ENCODE measurements at places on chromosomes 6 and 20.

DNA sequence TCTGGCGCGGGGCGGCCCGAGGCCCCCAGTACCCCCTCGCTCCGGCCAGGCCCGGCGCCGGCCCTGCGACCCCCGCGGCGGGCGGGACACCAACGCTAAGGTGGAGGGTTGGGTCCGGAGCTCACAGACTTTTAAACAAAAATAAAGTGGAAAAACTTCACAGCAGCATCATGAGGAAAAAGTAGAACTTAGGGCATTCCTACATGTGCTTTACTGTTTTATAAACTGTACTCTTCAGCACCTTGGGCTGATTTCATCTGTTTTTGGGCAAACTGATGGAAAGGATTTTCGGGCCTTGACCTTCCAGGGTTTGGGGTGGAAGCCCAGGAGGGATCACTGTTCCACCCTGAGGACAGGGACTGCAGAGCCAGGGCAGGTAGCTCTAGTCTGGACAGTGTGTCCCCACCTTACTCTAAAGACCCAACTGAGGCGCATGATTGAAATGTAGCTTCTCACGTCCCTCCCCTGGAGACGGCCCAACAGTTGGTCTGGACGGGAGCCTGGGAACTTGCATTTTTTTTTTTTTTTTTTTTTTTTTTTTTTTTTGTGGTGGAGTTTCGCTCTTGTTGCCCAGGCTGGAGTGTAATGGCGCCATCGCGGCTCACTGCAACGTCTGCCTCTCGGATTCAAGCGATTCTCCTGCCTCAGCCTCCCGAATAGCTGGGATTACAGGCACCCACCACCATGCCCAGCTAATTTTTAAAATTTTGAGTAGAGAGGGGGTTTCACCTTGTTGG lies 740 bp downstream of the NELFCD start:
- no peak for DNase-seq

DNA sequence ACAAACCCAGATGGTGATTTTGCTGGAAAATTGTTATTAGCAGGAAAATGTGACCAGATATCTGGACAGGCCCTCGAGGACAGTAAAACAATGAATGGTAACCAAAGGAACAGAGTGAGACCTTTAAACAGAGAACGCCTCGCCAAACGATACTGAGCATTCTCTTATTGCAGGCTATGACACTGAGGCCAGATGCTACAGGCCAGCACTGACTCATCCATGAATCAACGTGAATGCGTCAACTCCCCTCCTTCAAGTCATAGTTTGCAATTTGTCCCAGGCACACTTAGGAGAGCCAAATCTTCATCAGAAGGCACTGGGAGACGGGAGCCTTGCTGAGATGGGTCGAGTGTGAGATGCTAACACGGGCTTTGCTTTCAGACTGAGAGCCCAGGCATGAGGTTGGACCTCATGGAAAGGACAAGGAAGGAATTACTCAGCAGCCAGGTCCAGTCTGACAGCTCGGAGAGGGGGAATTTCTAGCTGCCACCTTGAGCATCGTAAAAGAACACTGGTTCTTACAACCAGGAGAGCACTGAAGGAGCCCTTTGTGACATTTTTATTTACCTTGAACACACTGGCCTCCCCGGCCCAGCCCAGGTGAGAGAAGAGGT lies 60.7 kb downstream of the BMP7 start:
- DNase-seq = no peak

- no peak for DNase-seq
These were observed 23.8 kb upstream of the POLR1H start for GRCh38 chr6:30037182-30037788.

- DNase-seq = peak; percentile 37
These were observed 10.1 kb downstream of the EZR start for GRCh38 chr6:158808941-158809678.

GRCh38 chr6:145187491-145188206 lies 547.7 kb downstream of the EPM2A start:
- no peak for DNase-seq

DNA sequence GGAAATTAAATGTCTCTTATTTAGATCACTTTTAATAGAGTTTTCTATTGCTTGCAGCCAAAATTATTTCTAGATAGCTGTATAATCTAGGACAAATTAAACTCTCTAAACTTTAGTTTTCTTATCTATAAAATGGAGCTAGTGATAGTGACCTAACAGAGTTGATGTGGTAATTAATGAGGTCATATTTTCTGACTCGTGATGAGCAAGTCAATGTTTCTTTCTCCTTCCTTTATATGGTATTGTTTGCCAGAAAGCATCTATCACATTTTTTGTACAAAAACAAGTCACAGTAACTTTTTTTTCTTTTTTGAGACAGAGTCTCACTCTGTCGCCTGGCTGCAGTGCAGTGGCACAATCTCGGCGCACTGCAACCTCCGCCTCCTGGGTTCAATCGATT lies 267.7 kb downstream of the FARS2 start:
- no peak for DNase-seq

- no peak for DNase-seq
These were observed 14.9 kb downstream of the CRISP2 start for GRCh38 chr6:49698478-49698877.

DNA sequence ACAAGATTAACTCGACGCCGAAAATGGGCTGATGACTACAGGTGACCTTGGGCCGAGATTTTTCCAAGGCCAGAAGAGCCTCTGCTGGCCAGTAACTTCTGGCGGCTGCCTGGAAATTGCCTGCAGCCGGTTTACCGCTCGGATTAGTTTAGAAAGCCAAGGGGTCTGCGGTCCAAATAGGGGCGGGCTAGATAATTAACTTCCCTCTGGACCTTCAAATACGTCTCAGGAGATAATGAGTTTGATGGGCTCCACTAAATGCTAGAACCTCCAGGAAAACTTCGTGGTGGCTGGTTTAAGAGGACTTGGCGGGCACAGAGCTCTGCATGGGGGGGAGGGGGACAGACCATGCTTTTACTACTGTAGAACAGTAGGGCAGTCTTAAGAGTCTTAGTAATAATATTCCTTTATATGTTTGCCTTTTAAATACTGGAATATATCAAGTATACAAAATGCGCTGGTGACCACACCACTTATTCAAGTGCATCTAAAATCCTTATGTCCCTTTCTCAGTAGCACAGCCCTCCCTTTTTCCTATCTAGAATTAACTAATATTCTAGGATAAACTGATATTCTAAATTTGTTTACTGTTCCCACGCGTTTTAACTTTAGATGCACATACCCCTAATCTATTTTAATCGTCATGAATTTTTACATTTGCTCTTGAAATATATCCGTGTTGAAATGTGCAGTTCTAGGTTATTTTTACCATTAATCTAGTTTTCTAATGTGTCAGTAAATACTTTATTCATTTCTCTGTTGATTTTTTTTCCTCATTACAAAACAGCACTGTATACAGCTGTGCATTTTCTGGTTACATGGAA lies 107.5 kb upstream of the PRSS16 start:
- DNase-seq = no peak

DNA sequence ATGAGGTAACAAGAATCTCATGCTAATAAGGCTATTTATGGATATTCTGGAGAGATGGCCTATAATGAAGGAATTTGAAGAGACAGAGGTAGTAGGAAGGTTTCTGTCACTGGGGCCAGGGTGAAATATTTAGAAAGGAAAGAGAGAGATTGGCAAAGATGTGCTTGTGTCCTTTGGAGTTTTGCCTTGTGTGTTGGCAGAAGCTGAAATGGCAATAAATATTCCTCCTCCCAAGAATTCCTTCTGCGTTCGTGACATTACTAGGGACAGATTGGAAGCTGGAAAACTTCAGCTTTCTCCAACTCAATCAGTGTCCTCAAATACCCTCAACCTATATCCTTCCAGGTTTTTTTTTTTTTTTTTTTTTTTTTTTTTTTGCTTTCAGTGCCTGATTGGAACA lies 6.3 kb downstream of the SAMD5 start:
- no peak for DNase-seq

- no peak for DNase-seq
These were observed 4.4 kb upstream of the LYRM2 start for GRCh38 chr6:89642956-89643355.

DNA sequence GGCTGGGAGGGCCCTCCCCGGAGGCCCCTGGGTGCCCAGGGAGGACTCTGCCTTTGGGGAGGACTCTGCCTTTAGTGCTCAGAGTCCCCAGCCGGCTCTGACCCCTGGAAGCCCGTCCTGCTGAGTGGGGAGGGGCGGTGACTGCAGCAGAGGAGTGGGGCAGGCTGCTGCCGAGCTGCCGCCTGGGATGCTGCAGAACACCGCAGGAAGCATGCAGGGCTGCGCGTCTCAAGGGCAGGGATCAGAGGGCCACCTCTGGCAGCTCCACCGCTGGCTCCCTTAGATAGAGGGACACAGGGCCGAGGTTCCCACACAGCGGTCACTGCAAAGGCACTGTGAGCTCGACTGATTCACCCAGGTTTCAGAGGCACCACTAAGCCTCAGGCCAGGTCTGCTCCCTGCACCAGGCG lies 82.2 kb upstream of the GATA5 start:
- DNase-seq = no peak

GRCh38 chr20:31680286-31681127 lies 42.2 kb downstream of the BCL2L1 start:
- DNase-seq = no peak

- DNase-seq = no peak
These were observed 58.9 kb downstream of the RREB1 start for GRCh38 chr6:7166410-7167293.

- no peak for DNase-seq
These were observed 54.7 kb upstream of the LYRM2 start for GRCh38 chr6:89693207-89693606.

- no peak for DNase-seq
These were observed 27.7 kb downstream of the HAO1 start for GRCh38 chr20:7912551-7912950.

GRCh38 chr6:146878952-146879340 lies 280.2 kb downstream of the ADGB start:
- DNase-seq = no peak

DNA sequence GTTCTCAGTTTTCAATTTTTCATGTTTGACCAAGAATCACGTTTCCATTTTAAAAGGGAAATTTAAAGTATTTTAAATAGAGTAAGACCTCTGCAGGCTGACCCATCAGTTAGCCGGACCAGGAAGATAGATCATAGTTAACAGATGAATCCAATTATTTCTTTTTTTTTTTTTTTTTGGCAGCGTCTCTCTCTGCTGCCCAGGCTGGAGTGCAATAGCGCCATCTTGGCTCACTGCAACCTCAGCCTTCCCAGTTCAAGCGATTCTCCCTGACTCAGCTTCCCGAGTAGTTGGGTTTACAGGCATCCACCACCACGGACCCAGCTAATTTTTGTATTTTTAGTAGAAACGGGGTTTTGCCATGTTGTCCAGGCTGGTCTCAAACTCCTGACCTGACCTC lies 256.7 kb upstream of the CNR1 start:
- DNase-seq = no peak

GRCh38 chr6:7727086-7727945 lies 1.4 kb downstream of the BMP6 start:
- DNase-seq = no peak

GRCh38 chr6:36691612-36692011 lies 6.0 kb upstream of the RAB44 start:
- no peak for DNase-seq

DNA sequence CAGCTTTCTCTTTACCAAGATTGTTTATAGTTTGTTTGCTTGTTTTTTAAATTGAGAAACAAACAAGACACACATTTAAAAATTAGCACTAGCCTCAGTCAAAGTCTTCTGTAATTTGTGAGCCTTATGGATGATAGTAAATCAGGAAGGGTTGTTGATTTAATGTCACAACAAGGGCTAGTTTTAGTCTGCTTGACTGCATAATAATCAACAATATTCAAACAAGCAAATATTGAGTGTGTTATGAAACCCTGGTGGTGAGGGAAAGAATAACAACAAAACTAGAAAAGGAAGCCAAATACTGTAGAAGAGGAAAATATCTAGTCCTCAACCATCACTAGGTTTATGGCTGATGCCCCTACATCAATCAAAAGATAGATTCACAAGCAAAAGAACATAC lies 228.6 kb downstream of the TBC1D7 start:
- no peak for DNase-seq

DNA sequence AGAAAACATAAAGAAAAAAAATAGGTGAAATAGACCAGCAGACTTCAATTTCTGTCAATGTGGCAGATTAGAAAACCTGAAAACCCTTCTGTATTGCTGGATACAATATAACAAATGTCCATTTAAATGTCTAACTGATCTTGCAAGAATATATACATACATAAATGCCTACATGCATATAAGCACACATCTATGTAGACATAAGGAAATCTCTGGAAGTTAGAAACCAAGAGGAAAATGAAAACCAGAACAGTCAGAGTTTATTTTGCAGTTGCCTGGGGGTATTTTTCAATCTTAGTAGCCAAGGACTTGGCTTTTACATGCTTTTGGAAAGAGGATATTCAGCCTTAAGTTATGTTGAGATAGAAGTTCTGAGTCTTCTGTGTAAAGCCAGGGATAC lies 184.0 kb downstream of the RPS12 start:
- no peak for DNase-seq

DNA sequence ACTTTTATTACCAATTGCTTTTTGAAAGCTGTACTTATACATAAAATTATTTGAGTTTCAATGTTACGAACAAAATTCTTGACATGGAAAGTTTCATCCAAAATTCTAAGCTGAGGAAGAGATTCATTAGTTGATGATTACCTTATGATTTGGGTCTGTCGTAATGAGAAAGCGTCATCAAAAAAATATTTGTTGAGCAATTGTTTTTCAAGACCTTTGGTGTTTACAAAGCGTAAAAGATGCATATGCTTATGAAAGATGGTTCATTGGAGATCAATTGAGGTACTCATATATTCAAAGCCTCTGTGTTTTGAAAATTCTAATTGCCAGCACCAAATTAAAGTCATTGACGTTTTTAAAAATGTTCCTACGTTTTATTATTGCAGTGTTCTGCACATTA lies 110.5 kb upstream of the DOK5 start:
- DNase-seq = no peak

DNA sequence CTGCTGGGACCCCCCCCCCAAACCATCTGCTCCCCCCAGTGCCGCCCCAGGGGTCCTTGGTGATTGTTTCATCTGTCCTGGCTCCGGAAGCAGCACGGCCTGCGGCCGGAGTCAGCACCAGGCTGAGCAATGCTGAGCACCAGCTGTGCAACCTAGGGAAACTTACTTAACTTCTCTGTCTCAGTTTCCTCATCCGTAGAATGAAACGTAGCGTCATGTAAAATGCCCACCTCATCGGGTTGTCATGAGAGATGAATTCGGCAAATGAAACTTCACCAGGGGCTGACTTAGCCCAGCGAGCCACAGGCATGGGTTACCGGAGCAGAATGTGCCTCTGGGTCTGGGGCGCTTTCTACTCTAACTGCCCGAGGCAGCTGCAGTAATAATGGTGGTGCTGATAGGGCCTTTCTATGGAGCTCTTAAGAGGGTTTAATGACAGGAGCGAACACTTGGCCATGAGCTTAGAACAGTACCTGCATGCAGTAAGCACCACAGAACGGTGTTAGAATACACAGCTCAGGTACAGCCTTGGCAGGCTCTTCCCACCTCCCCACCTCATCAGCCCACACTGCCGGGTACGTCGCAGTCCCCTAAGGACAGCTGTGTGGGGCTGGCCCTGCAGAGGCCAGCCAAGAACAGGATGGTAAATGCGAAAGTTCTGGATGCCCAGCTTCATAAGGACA lies 1.7 kb downstream of the THBS2 start:
- DNase-seq = no peak
